ENCODE measurements at places on chromosomes 11 and 22.

DNA sequence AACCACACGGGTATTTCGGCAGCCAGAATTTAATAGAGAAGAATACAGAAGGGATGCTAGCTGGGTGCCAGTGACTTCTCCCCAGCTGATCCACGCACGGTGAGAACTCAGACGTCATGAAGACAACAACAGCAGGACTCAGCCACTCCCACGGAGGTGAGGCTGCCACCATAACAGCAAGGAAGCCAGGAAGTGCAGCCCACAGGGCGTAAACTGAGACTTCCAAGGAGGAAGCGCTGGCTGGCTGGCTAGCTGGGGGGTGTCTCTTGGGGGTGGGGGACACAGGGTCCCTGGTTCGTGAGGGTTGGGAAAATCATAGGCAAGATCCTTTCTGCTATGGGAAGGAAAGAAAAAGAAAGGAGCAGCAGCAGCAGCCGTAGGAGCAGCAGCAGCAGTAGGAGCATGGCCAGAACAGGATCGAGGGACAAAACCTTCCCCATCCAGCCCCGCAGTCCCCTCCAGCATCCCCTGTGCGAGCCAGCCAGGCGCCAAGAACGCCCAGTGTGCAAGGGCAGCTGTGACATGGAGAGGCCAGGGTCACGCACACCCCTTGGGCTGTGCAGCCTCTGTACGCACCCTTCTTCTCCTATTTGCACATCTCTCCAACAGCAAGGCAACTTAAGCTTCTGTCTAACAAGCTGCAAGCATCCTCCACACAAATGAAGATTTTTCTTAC is 49.6 kb upstream of the SHANK2 start:
- DNase-seq, result no peak

GRCh38 chr11:80616070-80616800 is 1175.4 kb upstream of the TENM4 start:
- no peak for DNase-seq

- no peak for DNase-seq
Measured at GRCh38 chr11:130731401-130731800, 184.9 kb downstream of the SNX19 start.

DNA sequence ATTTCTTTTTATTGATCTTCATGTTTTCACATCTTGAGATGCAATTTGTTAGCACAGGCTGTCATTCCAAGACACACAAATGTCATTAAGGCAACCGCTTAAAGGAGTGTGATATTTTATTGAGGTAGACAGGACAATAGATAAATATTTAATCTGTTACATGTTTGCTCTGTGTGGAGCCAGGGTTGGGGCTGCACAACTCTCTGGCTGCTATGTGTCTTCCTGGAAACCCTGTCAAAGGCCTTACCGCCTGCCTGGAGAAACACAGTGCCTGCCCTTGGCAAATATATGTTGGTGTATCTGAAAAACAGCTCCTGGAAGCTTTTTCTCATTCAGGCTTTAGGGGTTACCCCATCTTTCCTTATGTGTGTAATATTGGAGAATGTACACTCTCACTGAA is 139.7 kb upstream of the TEAD1 start:
- no peak for DNase-seq

- no peak for DNase-seq
Measured at GRCh38 chr11:122516686-122517085, 138.8 kb upstream of the UBASH3B start.

DNA sequence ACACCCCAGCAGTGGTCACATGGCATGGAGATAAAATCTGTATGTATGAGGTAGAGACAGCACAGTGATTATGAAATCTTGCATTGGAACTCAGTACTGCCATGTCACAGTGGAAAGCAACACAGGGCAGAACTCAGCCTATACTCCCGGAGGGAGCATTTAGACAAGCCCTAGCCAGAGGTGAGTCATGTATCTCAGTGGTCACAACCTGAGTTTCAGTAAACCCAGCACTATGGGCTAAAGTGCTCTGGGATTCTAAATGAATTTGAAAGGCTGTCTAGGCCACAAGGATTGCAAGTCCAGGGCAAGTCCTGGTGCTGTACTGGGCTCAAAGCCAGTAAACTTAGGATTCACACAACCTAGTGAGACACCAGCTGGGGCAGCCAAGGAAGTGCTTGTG is 1717.1 kb upstream of the RAG2 start:
- DNase-seq, result no peak

- DNase-seq, result peak; percentile 78
Measured at GRCh38 chr11:15967966-15968365, 388.4 kb downstream of the SOX6 start.

- no peak for DNase-seq
Measured at GRCh38 chr11:132396318-132396717, 1025.9 kb downstream of the NTM start.

- peak; percentile 80 for DNase-seq
Measured at GRCh38 chr11:68903288-68904247, at the start of the genes IGHMBP2 and MRPL21. Gene IGHMBP2 (plus strand): TSS chr11:68903891. CDS start chr11:68903953, 62 bp downstream. Gene MRPL21 (minus strand): TSS chr11:68903832. CDS start chr11:68903810, 22 bp downstream.

DNA sequence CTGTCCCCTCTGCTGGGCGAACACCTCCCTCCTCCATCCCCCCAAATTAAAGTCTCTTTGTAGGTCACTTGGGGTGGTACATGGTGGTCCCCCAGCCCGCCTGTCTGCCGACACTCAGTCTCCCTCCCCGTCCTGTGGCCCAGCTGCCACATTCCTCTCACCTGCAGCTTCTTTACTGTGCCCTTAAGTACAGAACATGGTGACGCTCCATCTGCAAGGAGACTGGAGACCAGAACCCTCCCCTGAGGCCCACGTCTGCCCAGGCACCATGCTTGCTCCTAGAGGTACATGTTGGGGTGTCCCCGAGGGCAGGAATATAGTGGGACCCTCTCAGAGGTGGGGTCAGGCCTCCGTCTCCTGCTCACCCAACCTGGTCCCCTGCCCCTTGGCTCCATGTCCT is 5.6 kb upstream of the EHD1 start:
- no peak for DNase-seq

- DNase-seq, result no peak
Measured at GRCh38 chr11:43931717-43932039, 10.8 kb upstream of the C11orf96 start.

GRCh38 chr11:69052343-69053168 is 3.8 kb downstream of the TPCN2 start:
- DNase-seq, result no peak

Measured in fibroblast of gingiva (primary cell).